H1 (cell line): ENCODE measurements at places on chromosomes 16 and 17. TPM values are rescaled to one million over a fixed set of nuclear protein-coding genes. Genes with fewer than 3 reads are reported as not detected.
A peak's percentile ranks its signal among the peaks of the same experiment; 100 is the strongest.

- DNase-seq = peak; percentile 86
Measured at GRCh38 chr16:66342294-66342900, 24.1 kb upstream of the CDH5 start.

DNA sequence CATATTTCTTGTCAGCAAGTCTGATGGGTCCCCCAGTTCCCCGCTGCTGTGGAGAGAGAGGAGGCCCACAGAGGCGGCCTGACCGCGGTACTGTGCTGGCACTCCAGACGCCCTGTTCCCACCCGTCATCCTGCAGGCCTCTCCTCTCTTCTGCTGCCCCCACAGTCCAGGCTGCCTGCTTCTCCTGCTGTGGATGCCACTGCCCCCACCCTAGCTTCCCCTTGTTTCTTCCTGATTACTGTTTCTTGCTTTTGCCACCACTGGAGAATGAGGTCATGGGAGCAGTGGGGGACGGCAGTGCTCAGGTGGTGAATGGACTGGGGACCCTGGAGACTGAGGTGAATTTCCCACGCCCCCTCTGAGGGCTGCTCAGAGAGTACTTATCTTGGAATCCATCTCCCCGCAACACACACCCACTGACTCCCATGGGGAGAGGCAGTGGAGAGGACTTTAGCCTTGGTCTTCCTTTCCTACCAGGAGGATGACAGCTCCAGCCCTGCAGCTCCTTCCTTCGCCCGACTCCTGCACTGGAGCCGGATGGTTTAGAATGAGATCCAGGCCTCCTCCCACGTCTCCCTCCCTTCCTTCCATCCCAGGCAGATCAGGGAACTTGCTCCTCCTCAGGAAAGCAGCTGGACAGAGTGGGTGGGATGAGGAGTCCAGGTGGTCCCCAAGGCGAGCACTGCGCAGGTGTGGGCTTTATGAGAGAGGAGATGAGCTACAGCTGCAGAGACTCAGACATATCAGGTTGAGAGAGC is 60.4 kb downstream of the PLXDC1 start:
- no peak for DNase-seq

GRCh38 chr17:59785091-59785799 is 77.8 kb downstream of the VMP1 start:
- DNase-seq = no peak

DNA sequence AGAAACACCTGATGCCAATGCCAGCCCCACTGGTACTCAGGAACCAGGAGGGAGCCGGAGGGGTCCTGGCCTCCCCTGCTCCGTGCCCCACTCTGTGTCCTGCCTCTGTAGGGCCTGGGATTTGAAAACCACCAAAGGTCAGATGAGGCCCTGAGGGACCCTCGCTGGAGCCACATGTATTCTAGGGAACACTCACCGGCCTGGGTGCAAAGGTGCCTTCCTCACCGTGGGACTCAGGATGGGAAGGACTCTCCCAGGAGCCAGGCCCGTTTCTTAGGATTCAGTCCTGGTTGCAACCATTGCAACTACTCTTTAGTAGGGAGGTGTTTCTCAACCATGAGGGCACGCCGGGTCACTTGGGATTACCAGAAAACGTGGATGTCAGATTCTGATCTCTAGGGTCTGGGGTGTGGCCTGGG is 74.6 kb downstream of the N4BP1 start:
- no peak for DNase-seq

GRCh38 chr16:29809850-29810698 is 1.9 kb upstream of the PRRT2 start:
- DNase-seq = no peak

- no peak for DNase-seq
Measured at GRCh38 chr17:3558603-3559269, 1.1 kb upstream of the TRPV3 start.

ANKRD40CL gene
- not detected in 2 replicates for total RNA-seq

SKAP1 gene
- total RNA-seq = not detected in 2 replicates

ITGB3 gene
- 0.09 TPM in 1 of 2 replicates, not detected in the other for total RNA-seq
